Activated gamma-delta T cell (primary cell): ENCODE measurements at places on chromosomes 3 and 15.

DNA sequence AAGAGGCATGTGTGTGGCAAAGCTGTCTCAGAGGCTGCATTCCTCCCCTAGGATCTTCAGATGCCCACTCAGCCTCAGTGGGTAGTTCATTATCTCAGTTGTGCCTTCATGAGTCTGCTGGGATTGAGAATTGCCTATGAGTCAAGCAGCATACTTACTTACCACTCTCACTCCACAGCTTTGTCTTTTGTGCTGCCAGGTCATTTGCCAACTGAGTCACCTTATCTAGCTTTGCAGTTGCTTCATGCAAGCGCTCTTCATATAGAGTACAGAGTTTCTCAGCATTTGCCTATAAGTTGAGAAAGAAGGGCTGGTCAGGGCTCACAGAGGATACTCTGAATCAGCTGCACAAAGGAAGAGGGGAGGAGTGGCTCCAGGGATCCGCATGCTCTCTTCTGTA lies 89.5 kb downstream of the MYH15 start:
- no peak for DNase-seq

DNA sequence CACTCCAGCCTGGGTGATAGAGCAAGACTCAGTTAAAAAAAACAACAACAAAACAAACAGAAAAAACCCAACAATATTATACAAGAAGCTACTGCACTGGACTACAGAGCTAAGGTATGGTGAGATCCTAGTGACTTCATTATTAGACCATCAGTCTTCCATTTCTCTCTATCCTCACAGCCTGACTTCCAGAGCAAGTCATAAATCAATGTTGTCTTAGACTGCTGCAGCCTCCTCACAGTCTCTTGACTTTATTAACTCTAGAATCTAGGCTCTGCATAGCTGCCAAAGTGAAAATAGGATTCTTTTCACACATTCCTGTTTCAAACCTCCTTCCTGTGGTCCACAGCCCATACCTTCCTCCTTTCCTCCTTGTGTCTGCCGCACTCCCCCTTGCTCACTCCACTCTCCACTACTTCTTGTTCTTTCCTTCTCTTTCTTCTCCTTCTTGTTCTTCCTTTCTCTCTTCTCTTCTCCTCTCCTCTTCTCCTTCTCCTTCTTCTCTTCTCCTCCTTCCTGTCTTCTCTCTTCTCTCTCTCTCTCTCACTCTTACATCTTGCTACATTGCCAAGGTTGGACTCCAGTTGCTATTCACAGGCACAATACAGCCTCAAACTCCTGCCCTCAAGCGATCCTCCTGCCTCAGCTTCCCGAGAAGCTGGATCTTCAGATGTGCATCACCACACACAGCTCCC lies 49.4 kb downstream of the CCR4 start:
- DNase-seq: no peak

DNA sequence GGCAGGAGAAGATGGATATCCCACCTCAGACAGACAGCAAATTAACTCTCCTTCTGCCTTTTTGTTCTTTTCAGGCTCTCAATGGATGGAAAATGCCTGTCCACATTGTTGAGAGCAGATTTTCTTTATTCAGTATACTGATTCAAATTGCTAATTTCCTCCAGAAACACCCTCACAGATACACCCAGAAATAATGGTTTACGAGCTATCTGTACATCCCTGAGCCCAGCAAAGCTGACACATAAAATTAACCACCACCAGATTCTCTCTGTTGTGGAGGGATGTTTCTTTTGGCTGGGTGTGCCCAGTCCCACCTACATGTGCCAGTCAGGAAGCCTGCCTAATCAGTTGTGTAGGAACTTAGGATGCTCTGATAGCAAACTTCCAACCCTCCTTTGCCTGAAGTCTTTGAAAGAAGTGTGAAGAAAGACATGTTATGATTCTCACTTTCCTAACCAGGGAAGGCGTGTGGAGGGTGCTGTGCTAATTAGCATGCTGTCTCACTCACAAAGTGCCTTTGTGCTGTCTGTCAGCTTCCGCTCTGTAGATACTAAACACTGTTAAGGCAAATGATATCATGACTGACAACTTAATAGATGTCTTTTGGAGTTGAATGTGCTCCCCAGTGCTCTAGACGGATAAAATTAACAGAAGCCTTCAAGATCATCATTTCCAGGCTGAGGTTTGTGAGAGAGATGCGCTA lies 208.5 kb downstream of the CLSTN2 start:
- no peak for DNase-seq

DNA sequence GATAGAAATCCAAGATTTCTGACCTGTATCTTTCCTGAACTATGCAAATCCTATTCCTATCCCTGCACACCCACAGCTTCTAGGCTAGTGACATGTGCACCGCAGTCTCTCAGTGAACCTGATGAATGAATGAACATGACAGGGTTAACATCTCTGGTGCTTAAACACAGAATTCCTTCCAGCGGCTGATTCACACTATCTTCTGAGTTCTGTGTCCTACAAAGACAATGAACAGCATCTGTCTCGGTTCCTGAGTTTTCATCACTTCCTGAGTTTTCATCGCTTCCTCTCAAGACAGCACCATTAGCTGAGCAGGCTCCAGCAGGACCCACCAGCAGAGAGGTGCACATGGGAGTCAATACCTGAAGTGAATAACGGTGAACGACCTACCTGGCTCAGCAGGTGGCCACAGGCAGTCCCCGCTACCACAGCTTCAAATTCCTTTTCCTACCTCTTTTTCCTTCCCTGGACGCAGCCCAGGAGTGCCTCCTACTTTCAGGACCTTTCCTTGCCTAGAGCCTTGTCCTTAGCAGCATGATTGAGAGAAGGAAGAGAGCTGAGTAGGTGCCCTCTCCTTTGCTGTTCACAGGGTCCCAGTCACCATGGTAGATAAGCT lies 113.5 kb downstream of the IGF2BP2 start:
- no peak for DNase-seq

DNA sequence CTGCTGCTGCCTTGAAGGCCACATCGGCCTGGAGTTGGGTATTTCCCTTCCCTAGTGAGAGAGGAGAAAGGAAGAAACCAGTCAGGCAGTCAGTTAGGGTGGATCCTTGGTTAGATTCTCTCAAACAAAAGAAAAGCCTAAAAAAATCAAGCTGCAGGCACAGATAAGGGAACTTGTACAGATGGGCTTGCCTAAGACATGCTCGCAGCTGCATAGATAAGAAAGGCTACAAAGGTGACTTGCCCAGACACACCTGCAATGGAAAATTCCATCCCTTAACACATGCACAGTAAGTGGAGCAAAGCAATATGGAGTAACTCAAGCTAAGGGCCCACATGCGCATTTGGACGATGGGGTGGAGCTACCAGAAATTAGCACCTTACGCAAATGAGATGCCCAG lies 199.7 kb upstream of the ARPP21 start:
- no peak for DNase-seq

GRCh38 chr3:141441381-141442364 lies 45.2 kb upstream of the RASA2 start:
- peak; percentile 7 for DNase-seq
